ENCODE measurements at places on chromosomes 5 and 9. TPM values are rescaled to one million over a fixed set of nuclear protein-coding genes. Genes with fewer than 3 reads are reported as not detected.

Gene HAVCR1
- not detected for total RNA-seq

Gene PFN3
- total RNA-seq, result not detected

Gene DOK3
- total RNA-seq, result 0.25 TPM

Gene NUP188
- 57.0 TPM for total RNA-seq

Gene IL3
- total RNA-seq, result not detected

Gene PLGRKT
- 12.9 TPM for total RNA-seq

Gene SVEP1
- 47.3 TPM for total RNA-seq

Gene ZER1
- 28.9 TPM for total RNA-seq

Gene KYAT1
- total RNA-seq, result 5.8 TPM

Gene PTGDS
- not detected for total RNA-seq

Gene FBXO10
- 2.9 TPM for total RNA-seq

Gene SCGB3A2
- total RNA-seq, result not detected

Gene NKD2
- not detected for total RNA-seq

Gene SLC6A7
- total RNA-seq, result not detected

Gene SPATA31D4
- not detected for total RNA-seq

- no peak for DNase-seq
Measured at GRCh38 chr5:103724271-103724670, 161.7 kb upstream of the NUDT12 start.

DNA sequence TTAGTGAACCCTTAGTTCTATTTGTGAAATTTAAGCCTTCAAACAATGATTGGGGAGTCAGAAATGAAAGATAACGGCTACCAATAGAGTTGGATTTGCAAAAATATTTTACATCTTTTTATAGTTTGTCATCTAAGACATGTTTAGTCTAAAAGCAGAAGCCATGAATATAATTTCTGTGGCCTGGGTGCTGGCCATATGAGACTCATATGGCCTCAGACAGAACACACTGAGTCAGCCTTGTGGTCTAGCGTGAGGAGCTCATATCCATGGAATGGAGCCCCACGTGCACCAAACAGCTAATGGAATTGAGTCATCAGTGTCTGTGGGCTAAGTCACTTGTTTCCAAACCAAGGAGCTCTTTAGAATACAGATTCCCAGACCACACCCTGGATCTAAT, 240.7 kb upstream of the NREP start:
- peak; percentile 100 for DNase-seq

DNA sequence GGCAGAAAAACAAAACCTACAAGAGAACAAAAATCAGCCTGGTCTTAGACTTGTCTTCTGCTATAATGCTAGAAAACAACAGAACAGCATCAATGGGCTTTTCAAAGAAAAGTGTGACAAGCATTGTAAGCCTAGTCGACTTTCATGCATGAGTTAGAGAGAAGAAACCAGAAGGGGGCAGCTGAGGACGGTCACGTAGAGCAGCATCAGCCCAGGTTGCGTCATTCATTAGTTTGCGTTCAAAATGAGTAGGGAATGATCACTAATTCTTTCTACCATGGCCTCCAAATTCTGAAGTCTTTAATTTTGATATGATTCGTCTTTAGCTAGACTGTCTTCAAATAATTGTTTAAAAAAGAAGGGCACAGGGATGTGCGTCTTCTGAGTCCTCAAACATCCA, 4.7 kb upstream of the ISCA1 start:
- peak; percentile 63 for DNase-seq

DNA sequence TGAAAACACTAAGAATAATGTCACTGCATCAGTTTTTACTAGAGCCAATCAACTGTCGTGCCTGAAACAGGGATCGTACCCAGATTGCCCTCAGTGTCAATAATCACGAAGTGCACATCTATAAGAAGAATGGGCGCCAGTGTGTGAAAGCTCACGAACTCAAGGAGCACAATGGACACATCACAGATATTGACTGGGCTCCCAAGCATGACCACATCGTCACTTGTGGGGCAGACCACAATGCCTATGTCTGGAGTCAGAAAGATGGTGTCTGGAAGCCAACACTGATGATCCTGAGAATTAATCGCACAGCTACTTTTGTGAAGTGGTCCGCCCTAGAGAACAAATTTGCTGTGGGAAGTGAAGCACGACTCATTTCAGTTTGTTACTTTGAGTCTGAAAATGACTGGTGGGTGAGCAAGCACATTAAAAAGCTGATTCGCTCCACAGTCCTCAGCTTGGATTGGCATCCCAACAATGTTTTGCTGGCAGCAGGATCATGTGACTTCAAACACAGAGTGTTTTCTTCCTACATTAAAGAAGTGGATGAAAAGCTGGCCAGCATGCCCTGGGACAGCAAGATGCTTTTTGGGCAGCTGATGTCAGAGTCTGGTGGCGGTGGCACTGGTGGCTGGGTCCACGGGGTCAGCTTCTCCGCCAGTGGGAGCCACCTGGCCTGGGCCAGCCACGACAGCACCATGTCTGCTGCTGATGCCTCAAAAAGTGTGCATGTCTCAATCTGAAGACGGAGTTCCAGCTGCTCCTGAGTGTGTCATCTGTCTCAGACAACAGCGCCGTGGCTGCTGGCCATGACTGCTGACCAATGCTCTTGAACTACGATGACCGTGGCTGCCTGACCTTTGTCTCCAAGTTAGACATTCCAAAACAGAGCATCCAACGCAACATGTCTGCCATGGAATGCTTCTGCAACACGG, 32.2 kb downstream of the NSA2 start:
- peak; percentile 28 for DNase-seq

- DNase-seq, result no peak
Measured at GRCh38 chr9:4012441-4012840, 287.4 kb downstream of the GLIS3 start.

DNA sequence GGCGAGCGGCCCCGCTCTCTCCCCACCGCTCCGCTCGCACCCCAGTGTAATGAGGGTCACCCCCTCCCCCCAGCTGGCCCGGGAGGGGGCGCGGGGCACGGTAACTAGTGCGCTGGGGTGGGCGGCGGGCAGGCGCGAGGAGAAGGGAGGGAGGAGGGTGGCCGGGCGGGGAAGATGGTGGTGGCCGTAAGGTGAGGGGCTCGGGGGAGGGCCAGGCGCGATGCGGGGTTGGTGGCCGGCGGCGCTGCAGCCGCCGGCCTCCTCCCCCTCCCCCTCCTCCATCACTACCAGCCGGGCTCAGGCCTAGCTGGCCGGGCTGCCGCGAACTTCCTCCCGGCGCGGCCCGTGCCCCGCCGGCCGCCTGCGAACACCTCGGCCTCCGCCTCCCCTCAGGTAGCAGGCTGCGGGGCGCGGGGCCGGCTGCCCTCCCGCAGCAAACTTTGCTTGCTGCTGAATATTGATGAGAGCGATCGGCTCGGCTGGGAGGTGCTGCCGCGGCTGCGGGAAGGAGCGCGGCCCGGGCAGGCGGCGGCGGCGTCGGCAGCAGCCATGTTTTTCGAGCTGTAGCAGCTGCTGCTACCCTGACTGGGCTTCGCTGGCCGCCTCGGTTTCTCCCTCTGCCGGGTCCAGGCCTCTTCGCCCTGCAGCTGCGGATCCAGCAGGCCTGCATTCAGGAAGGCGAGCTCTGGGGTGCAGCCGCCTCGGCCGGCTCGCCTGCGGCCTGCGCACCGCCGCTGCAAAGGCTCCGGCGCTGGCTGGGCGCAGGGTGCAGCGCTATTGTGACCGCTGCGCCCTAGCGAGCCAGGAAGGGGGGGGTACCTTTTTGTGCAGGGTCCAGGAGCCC, 502 bp downstream of the NSD1 start:
- peak; percentile 82 for DNase-seq

- DNase-seq, result no peak
Measured at GRCh38 chr5:71873191-71873591, 154.1 kb downstream of the CARTPT start.

DNA sequence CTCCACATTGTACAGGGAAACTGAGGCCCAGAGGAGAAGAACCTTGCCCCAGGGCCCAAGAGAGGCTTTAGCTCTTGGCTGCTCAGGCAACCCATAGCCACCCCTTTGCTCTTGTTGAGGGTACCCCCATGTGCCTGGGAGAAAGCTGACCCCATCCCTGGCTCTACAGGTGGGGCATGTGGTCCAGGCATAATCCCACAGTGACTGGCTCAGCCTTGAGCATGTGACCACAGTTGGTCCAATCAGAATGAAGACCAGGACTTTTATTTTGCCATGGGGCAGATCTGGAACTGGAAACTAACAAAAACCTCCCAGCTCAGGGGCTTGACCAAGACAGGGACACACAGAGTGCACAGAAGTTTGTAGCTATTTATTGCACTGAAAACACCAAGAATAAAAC, 29.3 kb downstream of the SLC6A7 start:
- peak; percentile 35 for DNase-seq

DNA sequence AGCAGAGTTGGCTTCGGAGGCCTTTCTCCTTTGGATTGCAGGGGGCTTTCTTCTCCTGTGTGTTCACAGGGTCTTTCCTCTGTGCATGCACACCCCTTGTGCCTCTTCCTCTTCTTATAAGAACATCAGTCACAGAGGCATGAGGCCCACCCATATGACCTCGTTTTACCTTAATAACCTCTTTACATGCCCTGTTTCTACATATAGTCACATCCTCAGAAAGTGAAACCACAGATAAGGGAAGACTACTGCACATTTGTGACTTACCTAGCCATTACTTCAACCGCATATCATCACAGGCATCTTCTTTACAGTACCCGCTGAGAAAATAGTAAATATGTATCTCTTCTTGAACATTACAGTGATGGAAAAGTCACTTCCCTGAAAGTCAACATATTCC, 204.9 kb upstream of the TARS1 start:
- DNase-seq, result no peak

GRCh38 chr5:134145041-134145757, 30.7 kb downstream of the TCF7 start:
- no peak for DNase-seq

GRCh38 chr5:133113331-133114061, 61.7 kb downstream of the HSPA4 start:
- DNase-seq, result peak; percentile 63

- DNase-seq, result no peak
Measured at GRCh38 chr9:90296539-90296938, 346.1 kb downstream of the DIRAS2 start.

DNA sequence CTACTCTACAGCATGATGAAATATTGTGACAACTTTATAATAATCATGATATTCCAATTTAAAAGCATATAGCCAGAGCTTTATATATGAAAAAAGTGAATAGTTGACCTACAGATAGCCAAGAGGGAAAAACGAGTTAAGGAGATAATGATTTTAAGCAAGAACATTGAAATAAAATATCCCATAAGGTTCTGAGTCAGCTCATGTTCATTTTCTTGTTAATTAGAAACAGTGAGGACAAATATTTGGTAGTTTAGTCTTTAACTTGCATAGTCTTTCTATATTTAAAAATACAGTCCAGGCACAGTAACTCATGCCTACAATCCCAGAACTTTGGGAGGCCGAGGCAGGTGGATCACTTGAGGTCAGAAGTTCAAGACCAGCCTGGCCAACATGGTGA, 55.8 kb upstream of the CDH6 start:
- DNase-seq, result no peak

All from GM23248 (cell line).